ENCODE measurements at places on chromosomes 2 and 18. TPM values are rescaled to one million over a fixed set of nuclear protein-coding genes. Genes with fewer than 3 reads are reported as not detected.

Gene ABHD1
- total RNA-seq: 0.24 TPM

Gene GREB1
- 0.27 TPM for total RNA-seq

Gene PLCL1
- 2.5 TPM for total RNA-seq

Gene TMEM247
- not detected for total RNA-seq

Gene CLEC4F
- total RNA-seq: 0.27 TPM

Gene FAM210A
- total RNA-seq: 17.2 TPM

Gene SIX3
- not detected for total RNA-seq

Gene MAP3K19
- not detected for total RNA-seq

Gene CTAGE1
- not detected for total RNA-seq

Gene BMP10
- 0.27 TPM for total RNA-seq

Gene TMEM37
- not detected for total RNA-seq
